Globus pallidus (tissue), 1 donor: ENCODE measurements at places on chromosomes 6 and 20.
A peak's percentile ranks its signal among the peaks of the same experiment; 100 is the strongest.

GRCh38 chr6:56235245-56235644 is 12.1 kb downstream of the COL21A1 start:
- DNase-seq, result no peak

DNA sequence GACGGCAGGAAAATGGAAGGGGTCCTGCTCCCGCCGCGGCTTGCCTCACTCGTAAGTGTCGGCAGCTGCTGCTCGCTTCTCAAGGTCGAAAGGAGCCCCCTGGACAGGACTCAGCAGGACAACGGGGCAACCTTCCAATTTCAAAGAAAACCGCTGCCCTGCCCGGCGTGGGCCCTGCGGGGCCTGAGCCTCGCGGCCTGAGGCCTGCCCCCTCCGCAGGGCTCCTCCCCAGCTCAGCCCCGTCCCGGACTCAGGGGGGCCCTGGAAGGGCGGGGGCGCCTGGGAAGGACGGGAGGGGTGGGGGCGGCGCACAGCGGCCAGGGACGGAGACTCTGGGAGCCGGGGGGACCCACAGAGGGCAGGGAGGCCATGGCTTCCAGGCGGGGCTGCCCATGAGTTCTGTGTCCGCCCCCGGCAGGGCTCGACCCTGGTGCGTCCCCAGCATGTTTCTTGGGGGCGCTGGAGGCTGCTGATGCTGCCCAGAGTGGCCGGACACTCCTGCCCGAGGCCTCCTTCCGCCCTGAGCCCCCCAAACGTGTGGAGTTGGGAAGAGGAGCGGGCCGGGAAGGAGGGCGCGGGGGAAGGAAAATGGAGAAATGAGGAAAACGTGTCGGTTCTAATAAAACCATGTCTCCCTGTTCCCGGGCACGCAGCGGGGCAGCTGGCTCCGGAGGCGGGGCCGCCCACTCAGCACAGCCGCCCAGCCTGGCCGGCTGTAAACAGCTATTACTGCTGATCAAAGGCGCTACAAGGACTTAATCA is 114.6 kb downstream of the DLL1 start:
- DNase-seq, result no peak

GRCh38 chr6:159788276-159788675 is 1.1 kb downstream of the TCP1 start:
- DNase-seq, result no peak

- DNase-seq, result no peak
Measured at GRCh38 chr6:91412532-91412931, 825.7 kb upstream of the MAP3K7 start.

GRCh38 chr6:43953794-43954310 is 173.4 kb downstream of the MRPL14 start:
- no peak for DNase-seq

DNA sequence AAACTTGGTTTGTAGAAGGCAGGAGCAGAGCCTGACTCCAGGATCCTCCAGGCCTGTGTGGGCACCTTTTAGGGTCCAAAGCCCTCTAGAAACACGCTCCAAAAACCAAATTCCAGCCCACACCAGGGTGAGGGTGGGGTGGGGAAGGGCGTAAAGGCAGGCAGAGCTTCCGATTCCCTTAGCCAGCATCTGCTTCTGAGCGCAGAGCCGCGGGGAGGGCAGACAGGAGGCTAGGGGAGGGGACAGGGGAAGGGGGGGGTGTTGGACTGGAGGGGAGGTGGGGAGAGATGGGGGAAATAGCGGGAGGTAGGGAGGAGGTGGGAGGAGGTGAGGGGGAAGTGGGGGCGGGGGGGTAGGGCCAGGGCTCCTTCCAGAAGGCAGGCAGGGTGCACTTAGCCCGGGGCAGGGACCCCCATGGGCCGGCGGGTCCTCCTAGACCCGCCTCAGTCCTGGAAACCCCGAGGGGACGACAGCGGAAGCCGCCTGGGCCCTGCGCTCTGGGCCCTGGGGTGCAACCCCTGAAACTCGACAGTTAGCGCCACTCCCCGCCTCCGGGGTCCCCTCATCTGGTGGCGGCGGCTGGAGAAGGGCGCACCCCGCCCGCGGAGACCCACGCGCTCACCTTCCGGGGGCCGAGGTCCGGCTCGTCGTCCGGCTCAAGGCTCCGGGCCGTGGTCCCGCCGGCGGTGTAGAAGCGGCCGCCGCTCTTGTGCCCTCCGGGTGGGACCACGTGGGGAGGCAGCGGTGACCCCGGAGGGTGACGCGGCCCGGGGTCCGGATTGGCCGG is 22.0 kb upstream of the FRMD1 start:
- DNase-seq, result no peak

- DNase-seq, result no peak
Measured at GRCh38 chr6:132165677-132166076, 214.5 kb upstream of the CCN2 start.

- DNase-seq, result no peak
Measured at GRCh38 chr6:16681260-16681873, 79.9 kb downstream of the ATXN1 start.

DNA sequence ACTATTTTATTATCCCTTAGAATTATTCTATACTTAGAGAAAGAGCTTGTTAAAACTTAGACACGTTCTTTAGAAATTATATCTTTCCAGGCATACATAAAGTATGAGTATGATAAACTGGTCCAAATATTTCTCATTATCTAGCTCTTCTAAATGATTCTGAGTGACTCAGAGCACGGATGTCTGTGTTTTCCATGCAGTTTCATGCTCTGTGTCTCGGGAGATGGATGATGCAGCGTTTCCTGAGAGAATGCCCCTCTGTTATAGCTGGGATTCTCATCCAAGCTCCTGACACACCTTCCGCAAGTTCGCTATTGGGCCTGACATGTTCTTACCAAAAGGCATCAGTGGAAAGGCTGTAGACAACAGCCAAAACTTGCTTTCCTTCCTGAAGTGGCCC is 19.3 kb downstream of the SIRT5 start:
- no peak for DNase-seq

DNA sequence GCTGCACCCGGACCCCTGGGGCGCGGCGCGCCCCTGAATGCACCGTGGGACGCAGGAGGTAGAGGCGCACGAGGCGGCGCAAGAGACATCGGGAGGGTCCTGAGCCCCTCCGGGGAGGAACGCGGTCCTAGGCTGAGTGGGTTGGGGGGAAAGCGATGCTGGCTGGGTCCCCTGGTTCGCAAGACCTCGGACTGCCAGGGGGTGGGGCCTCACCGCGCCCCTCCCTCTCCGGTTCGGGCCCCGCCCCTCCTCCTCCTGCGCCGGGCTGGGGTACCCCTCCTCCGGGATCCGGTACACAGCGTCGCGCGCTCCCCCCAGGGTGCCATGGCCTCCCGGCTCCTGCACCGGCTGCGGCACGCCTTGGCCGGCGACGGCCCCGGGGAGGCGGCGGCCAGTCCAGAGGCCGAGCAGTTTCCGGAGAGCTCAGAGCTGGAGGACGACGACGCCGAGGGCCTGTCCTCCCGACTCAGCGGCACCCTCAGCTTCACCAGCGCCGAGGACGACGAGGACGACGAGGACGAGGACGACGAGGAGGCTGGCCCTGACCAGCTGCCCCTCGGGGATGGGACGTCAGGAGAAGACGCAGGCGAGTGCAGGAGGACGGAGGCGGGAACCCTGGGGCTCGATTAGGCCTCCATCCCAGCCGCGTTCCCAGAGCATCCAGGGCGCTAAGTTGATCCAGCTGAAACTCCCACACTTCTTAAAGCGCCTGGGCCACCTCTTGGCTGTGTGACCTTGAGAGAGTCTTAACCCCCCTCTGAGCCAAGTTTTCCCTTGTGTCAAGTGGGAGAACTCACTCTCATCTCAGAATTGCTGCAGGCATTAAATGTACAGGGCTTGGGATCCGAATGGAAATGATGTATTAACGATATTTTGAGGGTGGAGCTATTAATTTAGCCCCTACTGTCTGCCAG is 541 bp downstream of the SNX21 start:
- peak; percentile 72 for DNase-seq

DNA sequence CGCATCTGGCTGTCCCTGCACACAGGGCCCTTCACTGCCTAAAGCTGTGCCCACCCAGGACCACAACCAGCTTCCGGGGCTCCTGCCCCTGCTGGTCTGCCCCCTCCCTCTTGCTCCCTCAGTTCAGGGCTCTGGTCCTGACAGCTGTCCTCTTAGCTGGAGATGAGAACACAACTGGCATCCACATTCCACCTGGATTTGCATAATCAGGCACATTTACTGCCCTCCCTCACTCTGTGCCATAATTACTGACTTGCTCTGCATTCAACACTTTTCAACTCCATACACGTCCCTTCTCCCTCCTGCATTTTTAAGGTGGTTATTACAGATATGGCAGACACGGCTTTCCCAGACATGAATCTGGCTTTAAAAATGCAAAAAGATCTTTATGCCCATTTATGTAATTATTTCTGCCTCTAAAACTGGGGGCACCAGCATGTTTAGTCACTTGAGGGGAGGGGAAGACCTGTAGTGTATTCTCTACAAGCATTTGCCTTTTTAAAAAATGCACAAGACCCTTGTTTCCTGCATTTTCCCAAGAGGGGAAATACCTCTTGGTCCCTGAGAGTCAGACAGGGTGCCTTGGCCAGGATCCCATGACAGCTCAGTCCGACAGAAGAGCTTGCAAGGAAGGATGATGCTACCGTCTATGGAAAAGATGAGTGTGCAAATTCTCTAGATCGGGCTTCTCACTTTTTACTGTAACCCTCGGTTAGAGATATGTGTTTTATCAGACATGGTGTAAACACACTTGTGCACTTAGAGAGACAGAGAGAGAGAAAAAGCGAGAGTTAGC is 401.8 kb downstream of the PREX1 start:
- DNase-seq, result no peak

GRCh38 chr20:30513050-30513628 is 744.3 kb upstream of the DEFB115 start:
- no peak for DNase-seq

DNA sequence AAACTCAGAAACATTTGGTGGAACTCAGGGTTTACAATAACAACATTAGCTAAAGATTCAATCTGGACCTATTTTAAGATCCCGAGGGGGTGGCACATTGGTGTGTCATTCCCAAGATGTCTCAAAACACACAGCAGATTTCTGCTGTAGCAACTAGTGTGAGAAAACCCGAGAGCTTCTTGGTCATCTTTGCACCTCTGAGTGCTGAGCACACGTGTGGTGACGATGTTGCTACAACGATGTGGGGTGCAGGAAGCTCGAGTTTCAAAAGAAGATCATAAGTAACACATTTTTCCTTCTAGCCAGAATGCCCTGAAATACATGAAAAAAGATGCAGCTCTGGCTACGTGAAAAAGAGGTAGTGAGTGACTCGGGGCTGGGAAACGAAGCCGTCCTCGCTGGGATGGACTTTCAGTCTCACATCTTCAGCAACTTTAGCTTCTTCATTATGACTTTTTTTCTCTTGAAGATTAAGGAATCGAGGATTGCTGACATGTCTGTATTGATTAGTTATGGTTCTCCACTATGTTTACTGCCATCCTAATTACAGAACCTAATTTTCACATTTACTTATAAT is 1.5 kb downstream of the RAMACL start:
- DNase-seq, result no peak

- no peak for DNase-seq
Measured at GRCh38 chr6:39266375-39266774, 37.1 kb upstream of the KCNK5 start.
